B cell (primary cell): ENCODE measurements at places on chromosomes 5 and 9. TPM values are rescaled to one million over a fixed set of nuclear protein-coding genes. Genes with fewer than 3 reads are reported as not detected.

DNA sequence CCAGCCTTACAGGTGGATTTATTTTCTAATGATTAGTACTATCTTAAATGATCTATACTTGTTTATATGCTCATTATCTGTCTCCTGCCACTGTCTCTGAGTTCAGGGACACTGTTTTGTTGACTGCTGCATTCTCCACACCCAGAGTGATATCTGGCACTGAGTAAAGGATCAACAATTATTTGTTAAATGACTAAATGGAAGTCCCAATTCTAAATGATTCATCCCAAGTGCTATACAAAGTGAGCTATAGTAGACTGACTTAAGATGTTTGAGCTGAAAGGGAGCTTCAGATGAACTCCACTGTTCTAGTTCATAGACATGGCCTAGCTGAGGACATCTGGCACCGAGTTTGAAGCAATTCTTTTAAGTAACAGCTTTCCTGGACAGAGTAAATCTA is 40.5 kb downstream of the ITGA2 start:
- H3K27me3 ChIP-seq = no peaks in the 10 kb centered on the region
- H3K4me3 ChIP-seq = no peak overlapping the region
- no peaks in the 10 kb centered on the region for H3K36me3 ChIP-seq
- no peak for DNase-seq

DNA sequence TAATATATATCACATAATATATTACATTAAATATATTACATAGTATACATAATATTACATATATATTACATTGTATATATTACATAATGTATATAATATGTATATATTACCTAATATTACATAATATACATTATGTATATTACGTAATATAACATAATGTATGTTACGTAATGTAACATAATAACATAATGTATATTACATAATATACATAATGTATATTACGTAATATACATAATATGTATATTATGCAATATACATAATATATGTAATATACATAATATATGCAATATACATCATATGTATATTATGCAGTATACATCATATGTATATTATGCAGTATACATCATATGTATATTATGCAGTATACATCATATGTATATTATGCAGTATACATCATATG is 19.1 kb downstream of the CYLC2 start:
- no peak overlapping the region for H3K27ac ChIP-seq
- H3K4me3 ChIP-seq = no peak overlapping the region
- no peaks in the 10 kb centered on the region for H3K27me3 ChIP-seq
- DNase-seq = no peak
- H3K36me3 ChIP-seq = no peaks in the 10 kb centered on the region
- H3K4me1 ChIP-seq = no peaks in the 10 kb centered on the region

ADAMTS2 gene
- total RNA-seq = not detected in 2 replicates

DNA sequence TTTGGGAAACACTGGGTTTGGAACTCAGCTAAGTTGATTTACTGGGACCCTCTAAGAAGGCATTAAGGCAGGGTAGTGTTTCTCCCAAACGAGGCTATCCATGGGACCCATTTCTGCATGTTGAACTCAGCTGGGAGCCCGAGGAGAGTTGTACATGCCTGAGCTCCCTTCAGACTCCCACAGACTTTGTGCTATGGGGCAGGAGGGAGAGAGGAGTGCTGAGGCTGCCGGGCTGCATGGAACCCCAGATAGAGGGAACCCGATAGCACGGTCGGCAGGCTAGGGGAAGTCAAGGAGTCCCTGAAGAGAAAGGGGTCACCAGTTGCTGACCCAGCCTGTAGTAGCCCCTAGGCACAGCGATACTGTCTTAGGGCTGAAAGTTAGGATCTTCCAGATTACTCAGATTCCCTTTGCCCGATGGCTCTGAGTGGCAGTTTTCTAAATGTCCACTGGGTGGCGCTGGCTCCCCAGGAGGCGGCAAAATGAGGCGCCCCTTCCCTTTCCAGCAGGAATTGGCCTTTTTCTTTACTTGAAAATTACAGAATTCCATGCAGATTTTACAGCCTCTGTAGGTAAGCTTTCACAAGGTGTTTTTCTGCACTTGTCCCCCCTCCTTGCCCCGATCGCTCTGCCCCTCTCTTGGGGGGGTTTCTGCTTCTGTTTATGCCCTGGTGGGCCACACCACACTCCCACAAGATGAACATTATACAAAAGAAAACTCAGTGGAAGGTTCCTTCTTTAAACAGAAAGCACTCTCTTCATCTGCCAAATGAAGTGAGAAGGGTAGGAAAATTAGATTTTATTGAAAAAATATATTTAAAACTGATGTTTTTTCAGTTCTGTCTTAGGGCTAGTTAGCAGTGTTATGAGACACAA is 17.8 kb downstream of the NANS start:
- peaks cover 3% of the 10 kb centered on the region for H3K4me1 ChIP-seq
- no peak overlapping the region for H3K4me3 ChIP-seq

GRCh38 chr5:149345892-149346222 is 558 bp downstream of the GRPEL2 start:
- H3K4me3 ChIP-seq = peak overlapping the region; percentile 88
- DNase-seq = no peak
- no peaks in the 10 kb centered on the region for H3K36me3 ChIP-seq
- H3K27ac ChIP-seq = peak overlapping the region; percentile 53
- no peaks in the 10 kb centered on the region for H3K27me3 ChIP-seq

DNA sequence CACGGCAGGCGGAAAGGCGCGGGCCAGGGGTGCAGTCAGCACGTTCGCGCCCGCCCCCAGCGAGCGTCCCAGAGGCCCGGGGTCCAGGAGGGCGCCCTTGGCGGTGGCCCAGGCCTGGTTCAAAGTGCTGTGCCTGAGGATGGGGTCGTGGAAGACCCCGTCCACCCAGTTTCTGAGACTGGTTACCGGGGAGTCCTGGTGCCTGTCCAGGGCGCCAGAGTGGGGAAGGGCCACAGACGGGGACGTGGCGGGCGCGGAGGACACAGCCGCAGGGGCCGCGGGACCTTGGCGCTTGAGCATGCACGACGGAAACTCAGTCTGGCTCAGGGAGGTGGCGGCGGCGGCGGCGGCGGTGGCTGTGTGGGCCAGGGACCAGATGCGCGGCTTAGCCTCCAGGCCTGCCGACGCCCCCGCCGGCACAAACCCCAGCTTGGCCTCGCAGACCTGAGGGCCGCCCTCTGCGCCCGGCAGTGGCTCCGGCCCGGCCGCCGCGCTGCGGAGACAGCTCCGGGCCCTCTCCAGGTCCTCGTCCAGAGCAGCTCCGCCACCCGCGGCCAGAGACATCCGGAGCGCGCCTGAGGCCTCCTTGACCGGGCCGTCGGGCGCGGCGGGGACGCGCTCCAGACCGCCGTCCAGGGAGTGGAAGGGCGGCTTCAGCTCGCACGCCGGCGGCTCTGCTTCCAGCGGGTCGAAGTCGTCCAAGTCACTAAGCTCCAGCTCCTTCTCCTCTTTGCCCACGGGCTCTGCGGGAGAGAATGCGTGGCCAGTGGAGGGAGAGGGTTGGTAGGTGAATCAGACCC is 4.5 kb downstream of the IRX4 start:
- H3K36me3 ChIP-seq = no peaks in the 10 kb centered on the region
- H3K4me3 ChIP-seq = no peak overlapping the region
- H3K27ac ChIP-seq = no peak overlapping the region
- peaks cover 44% of the 10 kb centered on the region for H3K4me1 ChIP-seq

CARTPT gene
- not detected in 2 replicates for total RNA-seq

GRCh38 chr9:88090151-88090581 is 48.1 kb downstream of the SPATA31C2 start:
- H3K27ac ChIP-seq = no peak overlapping the region
- no peak overlapping the region for H3K4me3 ChIP-seq
- H3K27me3 ChIP-seq = no peaks in the 10 kb centered on the region
- no peak for DNase-seq
- H3K4me1 ChIP-seq = no peaks in the 10 kb centered on the region

DNA sequence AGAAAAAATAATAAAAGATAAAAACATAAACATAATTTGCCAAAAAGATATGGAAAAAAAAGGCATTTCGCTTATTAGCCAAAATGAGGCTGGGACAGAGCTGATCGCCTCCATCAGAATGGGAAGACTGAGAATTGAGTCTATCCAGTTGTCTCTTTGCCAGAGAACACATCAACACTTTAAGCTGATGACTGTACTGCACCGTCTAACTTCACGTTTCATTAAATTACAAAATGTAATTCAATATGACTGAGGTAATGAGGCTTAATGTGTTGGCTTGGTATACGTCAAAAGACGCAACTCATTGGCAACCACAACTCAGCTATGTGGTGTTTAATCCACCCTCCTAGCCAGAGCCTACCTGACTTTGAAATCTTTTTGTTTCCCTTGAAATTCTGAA is 462.7 kb upstream of the CD180 start:
- H3K36me3 ChIP-seq = no peaks in the 10 kb centered on the region
- H3K27me3 ChIP-seq = no peaks in the 10 kb centered on the region
- no peak overlapping the region for H3K4me3 ChIP-seq

MARCOL gene
- total RNA-seq = not detected in 2 replicates

SPINK13 gene
- total RNA-seq = not detected in 2 replicates

SLC22A4 gene
- total RNA-seq = 0.27 TPM in 1 of 2 replicates, not detected in the other

DNA sequence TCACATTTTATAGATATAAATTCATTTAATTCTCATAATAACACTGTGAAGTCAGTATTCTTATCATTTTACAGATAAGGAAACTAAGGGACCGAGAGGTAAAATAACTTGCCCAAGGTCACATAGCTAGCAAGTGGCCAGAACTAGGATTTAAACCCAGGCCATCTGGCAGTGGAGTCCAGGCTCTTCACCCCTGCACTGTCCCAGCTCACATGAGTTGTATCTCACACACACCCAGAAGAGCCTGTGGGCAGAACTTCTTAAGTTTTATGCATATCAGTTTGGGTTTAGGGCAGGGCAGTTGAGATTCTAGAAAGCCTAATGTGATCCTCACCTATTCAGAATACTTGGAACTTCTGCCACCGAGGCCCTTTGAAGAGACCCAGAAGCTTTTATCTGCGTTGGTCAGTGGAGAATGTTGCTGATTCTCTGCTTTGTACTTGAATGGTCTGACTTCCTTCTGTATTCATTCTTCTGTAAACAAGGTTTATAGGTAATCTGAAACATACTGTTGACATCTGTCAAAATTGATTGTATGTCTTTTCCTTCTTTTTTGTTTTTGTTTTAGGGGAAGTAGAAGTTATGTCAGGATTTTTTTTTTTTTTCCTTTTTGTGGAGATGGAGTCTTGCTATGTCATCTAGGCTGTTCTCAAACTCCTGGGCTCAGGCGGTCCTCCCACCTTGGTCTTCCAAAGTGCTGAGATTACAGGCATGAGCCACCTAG is 75.8 kb downstream of the KIAA1958 start:
- H3K27me3 ChIP-seq = no peaks in the 10 kb centered on the region
- DNase-seq = no peak
- H3K27ac ChIP-seq = no peak overlapping the region

ARL14EPL gene
- total RNA-seq = 0.34 TPM in 1 of 2 replicates, not detected in the other

DNA sequence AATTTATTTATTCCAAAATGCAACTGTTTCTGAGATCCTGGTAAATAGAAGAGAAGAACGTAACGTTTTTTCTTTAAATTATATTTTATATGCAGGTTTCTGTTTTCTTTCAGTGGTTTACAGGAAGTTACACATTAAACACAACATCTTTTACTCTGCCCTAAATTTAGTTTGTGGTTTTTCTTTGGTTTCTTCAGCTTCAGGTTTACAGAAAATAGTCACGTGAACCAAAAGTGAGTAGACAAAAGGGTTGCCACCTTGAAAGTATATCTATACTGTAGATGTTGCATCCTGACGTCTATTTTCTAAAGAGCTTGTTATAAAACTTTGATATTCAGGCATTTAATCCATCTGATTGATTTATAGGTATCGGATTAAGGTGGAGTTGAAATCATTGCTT is 1236.6 kb downstream of the MAT2B start:
- H3K4me3 ChIP-seq = no peak overlapping the region
- H3K36me3 ChIP-seq = no peaks in the 10 kb centered on the region
- DNase-seq = no peak
- no peak overlapping the region for H3K27ac ChIP-seq
- peaks cover 6% of the 10 kb centered on the region for H3K4me1 ChIP-seq

C5orf34 gene
- 5.1 and 5.5 TPM in 2 replicates for total RNA-seq

DNA sequence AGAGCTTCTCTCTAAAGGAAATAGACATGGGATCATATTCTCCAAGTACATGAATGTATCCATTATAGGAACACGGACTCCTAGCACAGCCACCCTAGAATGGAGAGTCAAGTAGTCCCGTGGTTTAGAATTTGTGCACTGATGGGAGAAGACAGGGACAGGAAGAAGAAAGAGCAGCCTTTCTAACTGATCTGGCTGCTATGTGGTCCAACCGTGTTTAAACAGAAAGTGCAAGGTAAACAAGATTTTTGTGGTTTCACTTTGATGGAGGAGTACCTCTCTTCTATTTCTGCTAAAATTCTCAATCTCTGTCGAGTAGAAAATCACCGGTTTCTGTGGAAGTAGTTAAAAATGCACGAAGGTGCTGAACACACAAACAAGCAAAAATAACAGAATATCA is 171.3 kb downstream of the ST8SIA4 start:
- H3K27ac ChIP-seq = no peak overlapping the region
- H3K4me3 ChIP-seq = peak overlapping the region; percentile 36
- no peaks in the 10 kb centered on the region for H3K36me3 ChIP-seq
- DNase-seq = peak; percentile 29
- no peaks in the 10 kb centered on the region for H3K27me3 ChIP-seq

PTPDC1 gene
- total RNA-seq = 9.8 and 11.4 TPM in 2 replicates

DNA sequence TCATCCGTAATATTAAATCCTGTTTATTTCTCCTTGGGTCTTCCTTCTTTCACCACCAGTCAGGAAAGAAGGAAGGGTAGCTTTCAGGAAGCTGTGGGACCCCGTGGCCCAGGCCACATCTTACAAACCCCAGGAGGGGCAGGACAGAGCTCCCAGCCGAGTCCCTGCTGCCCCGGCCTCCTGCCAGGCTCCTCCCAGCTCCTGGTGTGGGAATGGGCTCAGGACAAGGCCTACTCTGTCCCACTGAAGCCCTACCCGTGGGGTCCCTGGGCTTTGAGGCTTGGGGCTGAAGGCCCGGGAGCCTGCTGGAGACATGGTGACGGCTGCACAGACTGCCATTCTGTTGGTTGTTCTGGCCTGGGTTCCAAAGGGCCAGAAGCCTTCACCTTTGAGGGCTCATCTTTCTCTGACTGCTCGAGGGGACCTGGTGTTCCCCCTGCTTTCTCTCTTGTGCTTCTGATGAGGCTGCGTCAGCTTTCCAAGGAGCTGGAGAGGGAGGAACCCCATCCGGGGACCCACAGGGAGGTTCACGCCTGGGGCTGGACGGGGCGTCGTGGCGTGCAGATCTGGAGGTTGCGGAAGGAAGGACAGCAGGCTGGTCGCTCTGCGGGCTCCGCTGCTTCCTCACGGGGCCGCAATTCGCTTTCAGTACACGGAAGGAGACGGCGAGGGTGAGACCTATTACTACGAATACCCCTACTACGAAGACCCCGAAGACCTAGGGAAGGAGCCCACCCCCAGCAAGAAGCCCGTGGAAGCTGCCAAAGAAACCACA is 86.6 kb downstream of the COL5A1 start:
- no peak overlapping the region for H3K27ac ChIP-seq
- H3K27me3 ChIP-seq = no peaks in the 10 kb centered on the region
- no peaks in the 10 kb centered on the region for H3K36me3 ChIP-seq
- no peak overlapping the region for H3K4me3 ChIP-seq

DIRAS2 gene
- not detected in 2 replicates for total RNA-seq
